ENCODE measurements at places on chromosomes 16 and 17.
A peak's percentile ranks its signal among the peaks of the same experiment; 100 is the strongest.

DNA sequence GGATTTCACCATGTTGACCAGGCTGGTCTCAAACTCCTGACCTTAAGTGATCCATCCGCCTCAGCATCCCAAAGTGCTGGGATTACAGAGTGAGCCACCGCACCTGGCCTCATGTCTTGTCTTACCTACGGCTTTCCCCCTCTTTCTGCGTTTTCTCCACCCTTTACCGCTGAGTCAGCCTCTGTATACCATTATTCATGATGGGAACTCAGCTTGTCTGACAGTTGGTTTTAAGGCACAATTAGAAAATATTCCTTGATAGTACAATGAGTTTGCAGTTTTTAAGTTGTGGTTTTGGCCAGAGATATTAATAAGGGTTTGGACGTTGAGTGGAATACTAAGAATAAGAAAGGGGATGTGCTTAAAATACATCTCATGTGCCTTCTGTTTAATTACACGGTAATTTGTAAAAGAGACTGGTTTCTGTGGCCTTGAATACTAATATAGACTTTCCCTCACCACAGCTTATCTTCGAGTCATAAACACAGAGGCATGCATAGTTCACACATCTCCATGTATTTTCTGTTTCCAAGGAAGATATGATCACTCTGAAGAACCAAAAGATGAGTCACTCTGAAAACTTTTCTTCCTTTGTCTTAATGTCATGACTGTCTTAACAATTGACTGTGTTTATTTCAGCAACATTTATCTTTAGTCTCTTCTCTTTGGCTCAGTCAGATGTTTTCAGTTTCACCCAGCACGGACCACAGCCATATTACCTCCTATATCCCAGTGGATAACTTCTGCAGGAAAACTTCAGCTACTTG is 54.4 kb downstream of the PITPNC1 start:
- DNase-seq, result no peak

DNA sequence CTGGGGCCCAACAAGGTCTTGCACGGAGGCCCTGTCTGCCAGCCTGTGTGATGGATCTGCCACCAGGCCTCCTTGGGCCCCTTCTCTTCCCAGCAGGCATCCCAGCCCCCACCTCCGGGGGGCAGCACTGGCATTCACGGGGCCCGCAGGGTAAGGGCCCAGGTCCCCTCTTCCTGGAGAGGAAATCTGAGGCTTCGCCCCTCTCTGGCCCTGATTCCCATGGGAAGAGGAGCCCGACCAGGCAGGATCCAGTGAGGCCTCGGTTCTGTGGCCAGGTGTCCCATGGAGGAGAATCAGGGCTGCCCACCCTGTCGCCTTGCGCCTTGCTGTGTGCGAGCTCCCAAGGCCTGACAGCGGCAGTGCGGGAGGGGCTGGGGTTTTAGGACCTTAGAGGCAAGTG is 48.4 kb downstream of the PDPK1 start:
- no peak for DNase-seq

DNA sequence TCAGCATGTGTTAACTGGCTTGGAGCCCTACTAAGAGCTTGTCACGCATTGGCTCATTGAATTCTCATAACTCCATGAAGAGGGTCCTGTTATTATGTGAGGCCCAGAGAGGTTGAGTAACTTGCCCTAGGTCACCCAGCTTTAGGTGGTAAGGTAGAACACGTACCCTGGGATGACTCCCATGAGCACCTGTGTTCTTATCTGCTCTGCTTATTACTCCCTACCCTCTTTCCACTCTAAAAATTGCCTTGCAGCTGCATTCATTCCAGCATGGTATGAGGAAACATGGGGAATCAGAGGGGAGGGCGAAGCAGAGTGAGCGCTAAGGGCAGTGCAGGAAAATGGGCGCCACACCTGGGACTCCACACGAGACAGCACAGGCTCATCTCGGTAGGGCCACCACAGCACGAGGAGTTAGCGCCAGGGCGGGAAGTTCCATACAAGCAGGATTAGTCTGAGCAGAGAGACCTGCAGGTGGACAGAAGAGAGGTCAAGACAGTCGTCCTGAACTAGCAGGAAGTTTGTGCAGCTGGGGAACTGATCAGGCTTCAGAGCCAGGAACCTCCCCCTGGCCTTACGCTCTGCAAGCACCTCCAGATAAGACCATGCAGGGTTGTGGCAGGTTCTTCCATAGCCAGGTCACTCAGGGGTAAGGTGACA is 10.1 kb downstream of the COPZ2 start:
- DNase-seq, result no peak

- DNase-seq, result no peak
These were observed 80.8 kb downstream of the OMG start for GRCh38 chr17:31216031-31216751.

DNA sequence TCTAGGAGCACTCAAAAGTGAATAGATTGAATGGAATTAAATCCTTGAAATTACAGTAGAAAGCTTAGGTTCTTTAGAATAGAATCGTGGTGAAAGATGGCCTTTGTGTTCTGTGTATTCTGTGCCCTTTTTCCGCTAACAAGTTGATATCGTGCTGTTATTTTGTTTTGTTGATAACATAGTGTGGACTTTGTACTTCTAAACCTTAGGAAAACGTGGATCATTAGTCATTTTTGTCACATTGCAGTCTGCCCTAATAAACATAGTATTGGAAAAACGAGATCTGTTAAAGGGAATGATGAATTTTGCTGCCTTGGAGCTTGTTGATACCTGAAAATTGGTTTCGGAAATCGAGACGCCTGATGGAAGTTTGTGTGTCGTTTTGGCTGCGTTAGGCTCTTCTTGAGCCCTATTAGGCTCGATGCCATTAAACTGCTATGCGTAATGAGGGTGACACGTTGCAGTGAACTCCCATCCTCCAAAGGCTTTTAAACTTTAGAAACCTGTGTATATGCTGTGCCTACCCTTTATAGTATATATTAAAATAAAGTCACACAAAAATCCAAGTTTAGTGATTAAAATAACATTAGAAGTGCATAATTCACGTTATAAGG is 145.7 kb downstream of the PRKCA start:
- DNase-seq, result no peak

- peak; percentile 75 for DNase-seq
These were observed 3.9 kb downstream of the ITGA2B start for GRCh38 chr17:44385287-44386181.

- DNase-seq, result no peak
These were observed 401 bp downstream of the NXN start for GRCh38 chr17:979212-979538.

DNA sequence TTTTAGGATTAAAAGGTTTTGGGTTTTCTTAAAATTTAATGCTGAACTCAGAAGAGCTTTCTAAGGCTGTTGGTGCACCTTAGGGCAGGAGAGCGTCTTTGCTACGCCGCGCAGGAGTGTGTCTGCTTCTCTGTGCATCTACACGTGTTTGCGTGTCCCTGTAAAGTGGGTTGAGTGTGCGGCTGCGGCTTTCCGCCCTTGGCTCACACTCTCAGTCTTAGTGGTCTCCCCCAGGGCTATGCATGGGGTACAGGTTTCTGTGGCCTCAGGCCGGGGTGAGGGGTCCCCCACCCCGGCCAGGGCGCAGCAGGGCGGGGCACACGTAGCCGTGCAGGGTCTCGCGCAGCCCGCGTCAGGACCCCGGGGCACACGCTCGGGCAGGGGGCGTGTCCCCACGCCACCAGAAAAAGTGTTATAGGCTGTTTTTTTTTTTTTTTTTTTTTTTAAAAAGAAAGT is 727 bp upstream of the TENT4B start:
- peak; percentile 66 for DNase-seq

DNA sequence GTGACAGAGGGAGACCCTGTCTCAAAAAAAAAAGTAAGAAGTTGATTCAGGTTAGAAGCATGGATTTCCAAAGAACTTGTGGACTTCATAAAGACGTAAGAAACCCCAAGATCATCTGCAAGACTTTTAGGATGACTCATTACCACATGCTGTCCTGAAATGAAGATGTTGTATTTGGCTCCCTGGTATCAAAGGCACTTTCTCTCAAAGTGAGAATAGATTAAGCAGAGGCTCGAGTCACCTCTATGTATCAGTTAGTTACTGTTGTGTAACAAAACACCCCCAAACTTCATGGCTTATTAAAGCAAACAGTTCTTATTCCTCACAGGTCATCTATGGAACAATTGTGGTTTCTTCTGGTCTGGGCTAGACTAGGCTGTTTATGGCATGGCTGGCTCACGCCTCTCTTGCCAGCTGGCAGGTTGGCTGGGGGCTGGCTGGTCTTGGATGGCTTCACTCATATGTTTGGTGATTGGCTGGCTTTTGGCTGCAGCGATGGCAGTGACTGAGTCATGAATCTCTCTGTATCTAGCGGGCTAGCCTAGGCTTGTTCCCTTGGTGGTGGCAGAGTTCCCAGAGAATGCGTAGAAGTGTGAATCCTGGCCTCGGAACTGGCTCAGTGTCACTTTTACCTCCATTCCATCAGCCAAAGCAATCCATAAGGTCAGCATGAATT is 60.4 kb upstream of the MSI2 start:
- DNase-seq, result no peak

DNA sequence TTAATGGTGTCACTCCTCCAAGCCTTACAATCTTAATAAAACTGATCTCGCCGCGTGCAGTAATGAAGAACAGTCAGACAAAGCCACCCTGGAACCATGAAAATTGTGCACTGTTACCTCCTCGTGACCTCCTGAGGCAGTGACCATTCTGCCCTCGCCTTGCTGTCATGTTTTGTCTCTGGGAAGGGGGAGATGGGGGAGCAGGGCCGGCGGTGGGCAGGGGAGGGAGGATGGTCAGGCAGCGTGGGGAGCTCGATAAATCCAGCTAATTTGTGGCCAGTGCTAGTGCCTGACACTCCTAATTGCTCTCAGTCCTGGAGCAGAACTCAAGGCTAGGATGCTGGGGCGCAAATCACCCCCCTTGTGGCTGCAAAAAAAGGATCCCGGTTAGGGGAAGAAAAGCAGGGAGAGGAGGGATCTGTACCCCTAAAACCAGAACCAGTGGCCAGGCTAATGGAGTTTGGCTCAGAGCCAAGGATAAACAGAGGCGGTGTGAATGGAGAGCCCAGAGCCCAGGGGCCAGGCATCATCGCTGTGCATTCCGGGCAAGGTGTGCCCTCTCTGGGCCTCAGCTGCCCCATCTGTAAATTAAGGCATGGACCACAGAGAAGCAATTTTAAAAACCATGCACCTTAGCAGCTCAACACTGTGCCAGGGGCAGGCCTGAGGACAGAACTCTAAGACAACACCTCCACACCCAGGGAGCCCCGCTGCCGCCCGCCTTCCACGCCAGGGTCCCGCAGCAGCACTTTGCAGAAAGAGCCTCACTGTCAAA is 113.3 kb downstream of the ZNF423 start:
- DNase-seq, result no peak
